ENCODE measurements at places on chromosomes 6 and 20.
A peak's percentile ranks its signal among the peaks of the same experiment; 100 is the strongest.

- DNase-seq, result no peak
Observed at GRCh38 chr6:156262014-156262413, 515.2 kb upstream of the ARID1B start.

DNA sequence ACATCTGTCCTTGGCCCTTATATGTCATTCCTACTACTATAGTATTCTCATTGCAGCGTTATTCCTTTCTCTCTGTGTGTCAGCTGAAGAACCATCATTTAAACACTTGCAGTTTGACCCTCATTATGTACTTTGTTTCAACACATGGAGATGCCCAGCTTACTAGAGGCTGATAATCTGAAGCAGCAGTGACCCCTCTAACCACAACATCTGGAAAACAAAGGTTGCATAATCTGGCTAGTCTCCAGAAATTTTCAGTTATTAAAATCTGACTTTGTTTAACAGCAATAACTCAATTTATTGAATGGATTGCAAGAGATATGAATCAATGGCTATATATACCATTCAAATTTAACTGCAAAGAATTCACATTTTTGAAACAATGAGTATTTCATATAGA lies 6.6 kb upstream of the PHIP start:
- DNase-seq, result no peak

- DNase-seq, result no peak
Observed at GRCh38 chr6:17456711-17457110, 63.3 kb downstream of the CAP2 start.

- DNase-seq, result no peak
Observed at GRCh38 chr6:101392586-101393230, 800 bp upstream of the GRIK2 start.

DNA sequence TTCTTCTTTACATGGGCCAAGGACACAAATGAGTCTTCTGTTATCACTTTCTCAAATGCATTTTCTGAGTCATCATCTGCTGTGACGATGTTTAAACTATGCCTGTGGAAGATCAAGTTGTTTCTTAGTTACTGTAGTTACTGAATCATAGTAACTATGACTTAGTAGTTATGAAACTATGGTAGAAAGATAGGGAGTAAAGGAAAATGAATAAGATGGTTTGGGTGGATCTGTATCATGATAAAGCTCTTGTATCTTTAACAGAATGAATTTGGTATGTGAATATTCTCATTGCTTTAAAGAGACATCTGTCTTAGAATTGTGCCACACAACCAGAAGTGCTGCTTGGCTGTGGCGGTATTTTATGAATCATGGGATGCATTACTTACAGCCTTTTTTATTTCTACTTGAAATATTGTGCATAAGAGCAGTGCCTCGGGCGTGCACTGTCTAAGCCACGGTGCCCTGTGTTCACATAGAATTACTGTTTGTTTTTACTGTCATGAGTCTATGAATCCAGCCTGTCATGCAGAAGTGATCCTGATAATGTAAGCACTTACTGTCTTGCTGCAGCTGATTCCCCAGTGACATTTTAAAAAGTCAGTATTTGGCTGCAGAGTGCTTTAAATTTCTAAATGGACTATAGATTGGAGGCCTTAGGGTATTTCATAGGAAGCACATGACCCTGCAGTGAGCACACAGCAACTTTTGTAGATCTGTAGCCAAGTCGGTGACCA lies 215.2 kb downstream of the TMEM242 start:
- DNase-seq, result no peak

DNA sequence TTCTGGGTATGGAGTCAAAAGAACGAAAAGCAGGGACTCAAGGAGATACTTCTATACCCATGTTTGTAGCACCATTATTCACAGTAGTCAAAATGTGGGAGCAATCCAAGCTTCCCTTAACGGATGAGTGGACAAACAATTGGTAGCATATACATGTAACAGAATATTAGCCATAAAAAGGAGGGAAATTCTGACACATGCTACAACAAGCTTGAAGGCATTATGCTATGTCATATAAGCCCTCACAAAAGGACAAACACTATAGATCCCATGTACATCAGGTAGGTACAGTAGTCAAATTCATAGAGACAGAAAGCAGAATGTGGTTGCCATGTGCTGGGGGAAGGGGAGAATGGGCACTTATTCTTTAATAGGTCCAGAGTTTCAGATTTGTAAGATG lies 37.6 kb downstream of the CDK19 start:
- no peak for DNase-seq

GRCh38 chr6:11386323-11386722 lies 151.2 kb upstream of the TMEM170B start:
- no peak for DNase-seq

- no peak for DNase-seq
Observed at GRCh38 chr6:22828179-22829062, 259.1 kb downstream of the HDGFL1 start.

DNA sequence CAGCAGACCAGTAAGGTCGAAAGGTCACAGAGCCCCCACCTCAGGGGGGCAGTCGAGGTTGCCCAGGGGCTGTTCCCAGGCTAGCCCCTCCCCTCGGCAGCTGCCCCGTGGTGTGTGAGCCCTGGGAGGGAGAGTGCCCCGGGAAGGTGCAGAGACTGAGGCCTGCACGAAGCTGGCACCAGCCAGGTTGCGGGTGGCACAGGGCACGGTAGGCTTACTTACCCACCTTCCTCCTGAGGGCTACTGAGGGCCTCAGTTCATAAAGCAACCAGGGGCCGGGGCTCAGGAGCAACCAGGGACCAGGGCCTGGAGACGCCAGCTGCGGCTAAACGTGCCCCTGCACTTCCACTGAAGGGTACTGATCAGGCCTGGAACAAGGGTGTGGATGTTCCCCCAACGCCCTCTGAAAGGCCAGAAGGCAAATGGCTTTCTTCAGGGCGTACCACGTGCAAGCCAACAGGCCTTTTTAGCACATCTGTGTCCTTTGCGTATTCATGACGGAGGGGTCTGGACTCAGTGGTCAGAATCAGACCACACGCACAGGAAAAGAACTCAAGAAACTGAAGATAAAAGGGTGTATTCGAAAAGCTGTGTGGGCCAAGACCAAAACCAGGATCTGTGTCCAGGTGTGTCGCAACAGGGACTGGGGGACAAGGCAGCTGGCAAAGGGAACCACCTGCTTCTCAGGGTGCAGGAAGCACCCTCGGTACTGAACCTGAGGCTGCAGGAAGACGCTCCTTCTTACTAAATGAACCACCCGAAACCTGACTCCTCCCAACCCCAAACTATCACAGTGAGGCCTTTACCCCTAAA lies 24.5 kb upstream of the TCFL5 start:
- no peak for DNase-seq

DNA sequence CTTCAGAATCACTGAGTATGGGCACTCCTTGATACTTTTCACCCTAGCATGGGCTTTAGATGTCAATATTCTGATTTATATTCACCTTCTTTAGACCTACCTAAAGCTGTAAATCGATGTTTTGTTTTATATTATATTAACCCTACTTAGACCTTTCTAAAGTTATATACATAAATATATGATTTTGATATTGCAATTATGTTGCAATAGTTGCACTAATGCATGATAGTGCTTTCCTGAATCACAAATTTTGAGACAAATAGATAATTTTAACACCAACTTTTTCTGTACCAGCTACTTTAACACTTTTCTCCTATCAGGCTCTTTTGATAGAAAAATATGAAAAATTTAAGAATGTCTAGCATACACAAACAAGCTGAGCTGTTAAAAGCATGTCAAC lies 34.0 kb upstream of the JAG1 start:
- no peak for DNase-seq

GRCh38 chr6:148325316-148326068 lies 17.1 kb upstream of the SASH1 start:
- no peak for DNase-seq

DNA sequence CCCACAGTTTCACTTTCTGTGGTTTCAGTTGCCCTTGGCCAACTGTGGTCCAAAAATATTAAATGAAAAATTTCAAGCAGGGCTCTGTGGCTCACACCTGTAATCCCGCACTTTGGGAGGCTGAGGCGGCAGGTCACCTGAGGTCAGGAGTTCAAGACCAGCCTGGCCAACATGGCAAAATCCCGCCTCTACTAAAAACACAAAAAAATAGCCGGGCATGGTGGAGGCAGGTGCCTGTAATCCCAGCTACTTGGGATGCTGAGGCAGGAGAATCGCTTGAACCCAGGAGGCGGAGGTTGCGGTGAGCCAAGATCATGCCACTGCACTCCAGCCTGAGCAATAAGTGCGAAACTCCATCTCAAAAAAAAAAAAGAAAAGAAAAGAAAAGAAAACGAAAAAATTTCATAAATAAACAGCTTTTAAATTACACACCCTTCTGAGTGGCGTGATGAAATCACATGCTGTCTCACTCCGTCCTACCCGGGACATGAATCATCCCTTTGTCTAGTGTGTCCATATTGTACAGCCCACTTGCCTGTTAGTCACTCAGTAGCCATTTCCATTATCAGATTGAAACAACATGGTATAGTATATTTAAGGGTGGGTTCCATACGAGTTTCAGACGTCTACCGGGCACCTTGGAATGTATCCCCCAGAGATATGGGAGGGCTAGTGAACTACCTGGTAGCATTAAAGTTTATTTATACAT lies 11.7 kb downstream of the PTPRK start:
- DNase-seq, result no peak

- no peak for DNase-seq
Observed at GRCh38 chr6:42375007-42375635, 76.6 kb downstream of the TRERF1 start.

GRCh38 chr6:95266537-95267258 lies 310.6 kb upstream of the MANEA start:
- no peak for DNase-seq

- DNase-seq, result no peak
Observed at GRCh38 chr6:101931766-101932165, 538.3 kb downstream of the GRIK2 start.

- no peak for DNase-seq
Observed at GRCh38 chr20:51680067-51680749, 88.0 kb downstream of the ATP9A start.

GRCh38 chr6:14211562-14211942 lies 94.0 kb downstream of the CD83 start:
- DNase-seq, result peak; percentile 28

- no peak for DNase-seq
Observed at GRCh38 chr20:57628047-57628961, 8.1 kb upstream of the ZBP1 start.

DNA sequence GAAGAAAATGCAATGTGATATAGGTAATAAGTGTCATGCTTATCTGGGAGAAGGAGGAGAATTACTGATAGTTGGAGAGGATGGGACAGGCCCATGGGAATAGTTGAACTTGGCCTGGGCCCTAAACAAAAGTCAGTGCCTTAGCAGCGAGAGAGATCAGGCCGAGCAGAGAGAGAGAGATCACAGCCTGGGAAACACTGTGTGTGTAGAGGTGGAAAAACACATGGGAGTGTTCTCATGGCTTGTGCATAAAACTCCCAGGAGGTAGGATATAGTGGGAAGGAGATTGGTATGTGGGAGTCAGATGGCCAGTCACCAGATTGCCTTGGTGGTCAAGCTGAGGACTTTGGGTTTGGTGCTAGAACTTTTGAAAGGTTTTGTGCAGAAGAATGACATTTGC lies 47.6 kb downstream of the FIG4 start:
- DNase-seq, result no peak

DNA sequence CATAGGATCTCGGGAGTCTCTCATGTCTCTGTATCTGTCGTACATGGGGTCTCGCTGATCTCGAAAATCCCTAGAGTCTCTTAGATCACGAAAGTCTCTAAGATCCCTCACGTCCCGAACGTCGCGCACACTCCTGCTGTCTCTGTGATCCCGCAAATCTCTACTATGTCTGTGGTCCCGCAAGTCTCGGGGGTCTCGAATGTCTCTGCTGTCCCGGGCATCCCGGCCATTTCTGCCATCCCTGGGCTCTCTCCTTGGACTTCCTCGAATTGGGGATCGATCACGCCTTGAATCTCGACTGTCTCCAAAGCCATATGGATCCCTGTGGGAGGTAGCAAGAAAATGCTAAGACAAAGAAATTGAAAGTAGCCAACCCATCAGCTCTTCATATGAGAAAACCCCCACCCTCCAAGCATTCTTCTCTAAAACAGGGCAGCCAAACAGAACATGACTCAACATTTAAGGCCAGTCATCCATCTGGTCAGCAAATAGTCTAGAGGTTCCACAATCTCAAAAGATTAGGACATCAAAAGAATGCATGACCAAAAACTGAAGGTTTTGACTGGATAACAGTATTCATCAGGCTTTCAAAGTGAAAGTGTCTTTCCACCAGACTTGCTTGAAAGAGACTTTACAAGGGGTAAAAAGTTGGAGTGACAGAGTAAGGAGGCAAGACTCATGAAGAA lies 19.4 kb downstream of the NCOA5 start:
- DNase-seq, result no peak

GRCh38 chr6:155881826-155882526 lies 426.3 kb upstream of the NOX3 start:
- DNase-seq, result no peak

DNA sequence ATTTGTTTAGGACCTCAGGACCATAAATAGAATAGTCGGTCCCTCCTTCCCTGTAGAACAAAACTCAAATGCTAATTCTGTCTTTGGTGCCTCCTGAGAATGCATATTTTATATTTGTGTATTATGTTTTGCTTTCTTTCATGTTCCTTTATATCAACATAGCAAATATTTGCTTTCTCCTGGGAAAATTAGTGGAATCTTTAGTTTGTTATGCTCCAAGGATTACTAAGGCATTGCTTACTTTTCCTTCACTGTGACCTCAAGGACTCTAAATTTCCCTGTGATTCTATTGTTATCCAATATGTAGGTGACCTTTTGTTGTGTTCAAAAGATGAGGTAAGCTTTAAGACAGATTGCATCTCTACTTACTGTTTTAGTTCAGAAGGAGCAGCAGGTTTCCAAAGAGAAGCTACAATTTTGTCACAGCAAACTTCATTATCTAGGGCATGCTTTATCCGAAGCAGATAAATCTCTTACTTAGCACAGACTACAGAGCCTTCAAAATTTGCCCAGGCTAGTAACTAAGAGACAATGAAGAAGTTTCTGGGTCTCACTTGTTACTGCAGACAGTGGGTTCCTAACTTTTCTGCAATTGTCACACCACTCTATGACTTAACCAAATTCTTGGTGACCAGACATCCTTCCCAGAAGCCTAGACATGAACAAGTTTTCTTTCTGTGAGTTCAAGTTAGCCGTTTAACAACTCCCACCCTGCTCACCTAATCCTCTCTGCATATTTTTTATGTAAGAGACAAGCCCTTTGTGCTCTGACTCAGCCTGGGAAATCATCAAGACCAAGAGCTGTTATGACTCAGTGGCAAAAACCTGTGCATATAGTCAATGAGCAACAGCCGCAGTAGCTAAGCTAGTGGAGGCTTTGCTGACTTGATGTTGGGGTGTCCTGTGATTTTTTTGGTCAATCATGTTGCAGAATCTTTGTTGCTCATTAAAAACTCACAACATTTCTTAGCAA lies 378.8 kb downstream of the QKI start:
- no peak for DNase-seq

GRCh38 chr6:32886681-32887383 lies 32.8 kb downstream of the PSMB9 start:
- no peak for DNase-seq

GRCh38 chr20:59082981-59083380 lies 40.4 kb upstream of the PRELID3B start:
- DNase-seq, result no peak

Data from stimulated activated CD4-positive, alpha-beta T cell treated with anti-CD3 and anti-CD28 coated beads, Interleukin-12 subunit alpha, Interleukin-12 subunit beta, amount 100 ng/mL, for 4 hours (primary cell).